Frontal cortex (tissue), 4 donors: ENCODE measurements at places on chromosomes 12 and 14.

DNA sequence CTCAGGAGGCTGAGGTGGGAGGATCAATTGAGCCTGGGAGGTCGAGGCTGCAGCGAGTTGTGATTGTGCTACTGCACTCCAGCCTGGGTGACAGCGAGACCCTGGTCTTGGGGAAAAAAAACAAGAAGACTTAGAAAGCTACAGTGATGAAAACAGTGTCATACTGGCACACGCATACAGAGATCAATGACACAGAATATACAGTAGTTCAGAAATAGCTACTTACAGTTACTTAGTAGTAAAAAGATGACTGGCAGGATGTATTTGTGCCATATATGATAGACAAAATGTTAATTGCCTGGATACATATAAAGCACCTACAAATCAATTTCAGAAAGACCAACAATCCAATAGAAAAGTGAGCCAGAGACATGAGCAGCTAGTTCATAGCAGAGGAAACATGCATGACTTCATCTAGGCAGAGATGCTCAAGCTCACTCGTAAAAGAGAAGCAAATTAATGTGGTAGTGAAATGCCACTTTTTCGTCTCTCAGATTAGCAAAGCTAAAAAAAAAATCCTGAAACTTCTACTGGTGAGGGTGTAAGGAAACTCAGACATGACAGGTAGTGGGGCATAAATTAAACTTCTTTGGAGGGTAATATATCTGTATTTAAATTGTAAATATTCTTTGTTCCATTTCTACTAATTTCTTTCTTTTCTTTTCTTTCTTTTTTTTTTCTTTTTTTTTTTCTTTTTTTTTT, 2.5 kb upstream of the ALDH2 start:
- DNase-seq: no peak

GRCh38 chr14:75088566-75089373, 19.3 kb downstream of the ZC2HC1C start:
- DNase-seq: no peak

- no peak for DNase-seq
Measured at GRCh38 chr12:125402874-125403789, 337.9 kb downstream of the AACS start.

DNA sequence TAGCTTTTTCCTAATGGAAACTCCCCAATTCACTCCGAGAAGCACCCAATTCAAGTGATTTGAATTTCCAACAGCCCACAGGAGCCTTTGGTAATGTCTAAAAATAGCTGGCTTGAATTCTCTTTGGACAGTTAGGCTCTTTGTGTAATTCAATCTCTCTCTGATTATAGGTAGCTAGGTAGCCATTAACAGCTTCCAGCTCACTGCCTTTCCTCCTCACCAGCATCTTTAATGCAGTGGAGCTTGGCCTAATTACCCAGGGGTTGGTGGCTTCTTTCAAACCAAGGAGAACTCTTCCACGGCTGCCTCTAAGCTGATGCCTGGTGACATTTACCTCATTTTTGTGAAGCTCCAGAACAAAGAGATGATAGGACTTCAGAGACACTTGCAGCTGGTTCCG, 86.4 kb downstream of the WSCD2 start:
- DNase-seq: no peak

GRCh38 chr12:47870175-47870781, 34.5 kb downstream of the VDR start:
- DNase-seq: no peak

DNA sequence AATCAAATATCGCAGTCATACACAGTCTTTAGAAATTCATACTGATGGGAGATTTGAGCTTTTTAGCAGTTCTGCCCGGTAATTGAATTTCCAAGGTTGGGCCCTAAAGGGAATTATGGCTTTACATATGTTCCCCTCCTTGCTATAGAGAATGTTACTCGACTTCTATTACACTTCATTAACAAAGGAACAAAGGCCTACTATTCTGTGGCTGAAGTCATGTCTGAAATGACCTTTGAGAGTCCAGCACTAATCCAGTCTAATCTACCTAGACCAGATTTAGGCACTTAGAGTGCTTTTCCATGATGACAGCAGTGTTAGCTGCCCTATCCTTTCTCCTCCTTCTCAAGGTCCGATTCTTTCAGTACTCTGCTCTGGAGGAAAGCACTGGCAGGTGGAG, 305.3 kb downstream of the MED13L start:
- no peak for DNase-seq

GRCh38 chr14:62015945-62016344, 253.7 kb downstream of the SNAPC1 start:
- no peak for DNase-seq

DNA sequence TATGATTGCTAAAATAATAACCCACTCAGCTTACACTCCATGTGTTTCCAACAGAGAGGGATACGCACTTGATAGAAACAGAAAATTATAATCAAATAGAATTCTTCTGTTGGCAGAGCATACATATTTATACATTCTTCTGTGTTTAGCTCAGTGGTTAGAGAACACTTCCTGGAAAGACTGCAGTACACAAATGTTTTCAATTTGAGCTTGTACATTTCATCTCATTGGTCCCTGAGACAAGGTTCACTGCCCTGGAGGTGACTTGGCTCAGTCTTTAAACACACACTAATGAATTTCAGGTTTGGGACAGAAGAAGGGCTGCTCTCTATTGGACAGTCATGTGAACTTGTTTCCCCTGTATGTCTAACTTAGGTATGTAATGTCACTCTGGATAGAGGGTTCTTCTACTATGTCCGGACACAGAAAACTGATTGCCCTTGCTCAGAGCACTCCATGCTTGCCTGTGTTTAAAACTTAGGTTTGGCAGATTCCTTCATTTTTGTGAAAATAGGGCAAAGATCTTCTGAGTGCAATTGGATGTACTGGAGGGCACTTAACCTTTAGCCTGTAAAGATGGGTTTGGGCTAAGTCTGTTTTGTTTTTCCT, 22.9 kb downstream of the PROX2 start:
- no peak for DNase-seq

DNA sequence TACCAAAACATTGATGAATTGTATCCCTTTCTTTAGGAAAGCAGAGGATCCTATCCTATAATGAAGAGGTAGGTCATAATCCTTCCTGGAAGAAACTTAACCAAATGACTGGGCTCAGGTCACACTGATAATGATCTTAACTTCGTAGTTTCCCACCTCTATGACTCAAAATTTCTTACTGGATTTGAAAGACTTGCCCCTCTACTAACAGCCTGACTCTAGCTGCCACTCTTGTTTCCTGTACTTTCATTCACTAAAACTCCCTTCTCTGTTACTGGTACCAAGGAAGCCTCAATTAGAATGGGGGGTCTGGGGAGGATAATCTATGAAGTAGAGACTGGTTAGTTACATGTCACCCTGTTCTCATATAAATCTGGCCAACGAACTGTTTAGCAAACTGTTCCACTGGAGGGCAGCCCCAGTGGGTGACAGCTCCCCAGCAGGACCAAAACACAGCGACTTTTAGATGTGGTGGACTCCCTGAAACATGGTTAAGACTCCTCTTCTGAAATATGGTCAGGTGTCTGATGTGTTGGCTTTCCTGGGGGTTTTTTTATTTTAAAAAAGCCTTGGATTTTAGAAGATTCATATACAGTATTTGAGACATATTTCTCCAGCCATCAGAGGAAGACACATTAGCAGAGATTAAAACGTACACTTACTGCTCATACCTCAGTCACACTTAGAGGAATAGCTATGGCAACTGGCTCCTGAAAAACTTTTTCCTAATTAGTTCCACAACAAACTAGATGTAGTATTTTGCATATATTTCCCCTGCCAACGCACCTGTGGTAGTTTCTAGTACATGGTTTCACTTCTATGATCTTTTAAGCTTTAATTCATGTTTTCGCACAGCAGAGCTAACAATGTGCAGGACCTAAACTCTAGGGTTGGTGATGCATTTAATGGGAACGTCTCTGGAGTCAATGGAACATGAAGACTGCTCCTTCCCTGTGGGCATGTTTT, 72.3 kb downstream of the ACADS start:
- no peak for DNase-seq

DNA sequence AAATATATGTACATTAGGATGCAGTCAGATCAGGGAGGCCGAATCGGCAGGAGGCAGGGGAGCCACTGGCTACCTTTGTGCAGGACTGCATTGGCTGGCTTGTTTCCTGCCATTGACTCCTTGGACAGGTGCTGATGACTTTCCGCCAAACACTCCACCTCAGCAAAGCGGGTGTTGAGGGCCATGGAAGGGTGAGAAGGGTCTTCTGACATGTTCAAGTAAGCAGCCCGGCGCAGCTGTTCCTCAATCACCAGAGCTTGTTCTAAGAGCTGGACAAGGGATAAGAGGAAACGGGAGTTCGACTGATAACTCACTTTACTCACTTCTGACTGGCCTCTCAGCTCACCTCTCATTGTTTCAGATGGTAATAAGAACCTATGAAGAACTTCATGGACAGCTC, 4.9 kb upstream of the NOP2 start:
- DNase-seq: no peak

DNA sequence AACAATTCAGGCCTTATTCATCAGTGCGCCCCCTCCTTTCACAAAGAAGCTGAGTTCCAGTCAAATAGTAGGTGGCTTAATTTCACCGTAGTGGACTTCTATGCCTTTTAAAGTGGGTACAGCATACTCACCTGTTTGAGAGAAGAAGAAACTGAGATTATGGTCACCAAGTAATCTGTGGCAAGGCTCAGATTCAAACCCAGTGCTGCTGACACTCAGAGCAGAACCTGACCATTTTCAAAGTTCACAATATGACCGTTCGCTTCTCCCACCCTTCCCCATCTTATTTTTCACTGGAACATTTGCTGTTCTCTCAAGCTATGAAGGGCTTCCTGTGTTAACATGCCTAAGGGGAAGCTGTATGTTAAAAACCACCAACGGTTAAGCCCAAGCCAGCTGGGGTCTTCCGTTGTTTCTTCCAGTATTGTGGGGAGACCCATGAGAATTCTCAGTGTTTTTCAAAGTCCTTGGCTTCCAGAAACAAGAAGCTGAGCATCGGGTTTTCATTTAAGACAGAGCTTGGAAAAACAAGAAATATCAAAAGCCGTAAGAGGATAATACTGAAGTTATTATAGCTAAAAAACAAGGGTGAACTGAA, 6.1 kb upstream of the PSMA6 start:
- no peak for DNase-seq

GRCh38 chr14:64581363-64581762, 31.6 kb downstream of the PPP1R36 start:
- no peak for DNase-seq

DNA sequence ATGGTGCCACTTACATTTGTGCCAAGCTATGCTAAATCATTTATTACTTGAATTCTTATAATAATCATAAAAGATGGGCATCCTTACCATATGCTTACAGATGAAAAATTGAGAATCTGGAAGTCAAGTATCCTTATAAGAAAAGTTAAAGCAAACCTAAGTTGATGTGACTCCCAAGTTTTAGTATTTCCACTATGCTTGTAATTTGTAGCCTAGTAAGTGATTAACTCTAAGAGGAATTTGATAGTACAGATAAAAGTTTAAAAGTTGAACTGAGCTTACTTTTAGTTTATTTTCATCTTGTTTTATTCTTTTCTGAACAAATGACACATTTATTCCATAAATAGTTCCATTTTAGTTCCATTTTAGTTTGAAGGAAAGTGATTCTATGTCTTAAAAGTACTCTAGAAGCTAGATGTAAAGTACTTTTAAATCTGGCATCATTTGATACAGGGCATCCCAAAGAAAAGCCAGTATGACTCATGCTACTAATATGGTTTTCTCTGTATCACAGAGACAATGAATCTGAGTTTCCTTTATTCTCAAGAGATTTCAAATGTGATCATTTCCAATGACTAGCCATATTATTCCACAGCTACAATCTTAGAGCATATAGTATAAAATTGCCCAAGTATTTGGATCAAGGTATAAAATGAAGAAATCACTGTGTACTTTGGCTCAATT, 596.0 kb downstream of the SLC16A7 start:
- no peak for DNase-seq

GRCh38 chr12:58592475-58593207, 327.7 kb downstream of the LRIG3 start:
- DNase-seq: no peak

DNA sequence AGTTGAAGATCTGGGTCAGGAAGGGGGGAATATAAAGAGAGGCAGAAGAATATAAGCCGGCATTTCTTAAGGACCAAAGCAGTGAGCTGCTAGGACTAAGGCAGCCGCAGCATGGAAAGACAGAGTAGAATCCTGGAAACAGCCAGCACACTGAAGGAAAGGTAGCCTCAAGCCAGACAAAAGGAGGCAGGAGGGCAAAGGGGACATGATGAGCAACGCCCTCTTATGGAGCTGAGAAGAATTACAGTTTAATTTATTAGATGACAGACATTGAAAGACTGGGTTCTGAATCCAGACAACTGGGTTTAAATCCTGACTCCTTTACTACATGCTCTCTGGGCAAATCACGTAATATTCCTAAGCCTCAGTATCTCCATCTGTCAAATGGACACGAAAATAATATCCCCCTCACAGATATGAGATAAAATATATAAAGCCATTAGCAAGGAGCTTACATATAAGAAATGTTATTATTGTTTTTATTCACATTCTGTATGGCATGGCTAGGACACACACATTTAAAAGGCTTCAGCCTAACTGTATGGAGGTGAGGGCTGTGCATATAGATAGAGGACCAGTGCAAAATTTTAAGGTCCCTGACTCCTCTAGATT, 8.1 kb upstream of the PCED1B start:
- no peak for DNase-seq

DNA sequence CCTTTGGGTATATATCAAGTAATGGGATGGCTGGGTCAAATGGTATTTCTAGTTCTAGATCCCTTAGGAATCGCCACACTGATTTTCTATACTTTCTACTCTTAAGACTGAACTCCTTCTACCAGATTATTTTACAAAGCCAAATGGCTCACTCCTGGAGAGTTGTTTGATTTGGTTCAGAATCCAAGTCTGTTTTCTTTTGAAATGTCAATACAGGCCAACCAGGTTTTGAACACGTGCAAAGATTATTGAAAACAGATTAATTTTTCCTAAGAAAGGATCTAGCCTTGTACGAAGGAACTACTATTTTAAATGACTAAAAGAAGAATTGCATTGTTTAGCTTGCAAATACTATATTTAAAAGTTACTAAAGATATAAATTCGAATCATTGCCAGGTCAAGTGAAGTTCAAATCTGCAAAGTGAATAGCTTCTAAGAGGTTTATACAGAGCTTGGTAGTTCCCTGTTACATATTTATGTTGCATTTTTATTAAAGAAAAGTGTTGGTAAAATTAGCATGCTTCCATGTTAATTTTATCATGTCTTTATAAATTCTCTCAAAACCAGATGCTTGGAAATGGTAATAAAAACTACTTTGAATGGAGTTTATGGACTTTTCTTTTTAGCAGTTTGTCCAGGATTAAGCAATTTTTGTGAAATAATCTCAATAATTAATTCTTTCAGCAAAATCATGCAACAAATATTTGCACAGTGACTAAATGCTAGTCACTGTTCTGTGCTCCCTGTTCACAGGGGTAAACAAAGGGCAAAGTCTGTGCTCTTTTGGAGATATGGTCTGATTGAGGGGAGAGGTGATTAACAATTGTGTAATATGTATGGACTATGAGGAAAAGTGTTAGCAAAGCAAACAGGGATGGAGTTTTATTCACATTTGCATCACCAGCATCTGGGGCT, 38.9 kb downstream of the GPR65 start:
- no peak for DNase-seq

- no peak for DNase-seq
Measured at GRCh38 chr14:60649875-60650372, 647 bp upstream of the SIX1 start.
